Heart left ventricle (tissue), 16 donors: ENCODE measurements at places on chromosomes 5 and 9. TPM values are rescaled to one million over a fixed set of nuclear protein-coding genes. Genes with fewer than 3 reads are reported as not detected.

DNA sequence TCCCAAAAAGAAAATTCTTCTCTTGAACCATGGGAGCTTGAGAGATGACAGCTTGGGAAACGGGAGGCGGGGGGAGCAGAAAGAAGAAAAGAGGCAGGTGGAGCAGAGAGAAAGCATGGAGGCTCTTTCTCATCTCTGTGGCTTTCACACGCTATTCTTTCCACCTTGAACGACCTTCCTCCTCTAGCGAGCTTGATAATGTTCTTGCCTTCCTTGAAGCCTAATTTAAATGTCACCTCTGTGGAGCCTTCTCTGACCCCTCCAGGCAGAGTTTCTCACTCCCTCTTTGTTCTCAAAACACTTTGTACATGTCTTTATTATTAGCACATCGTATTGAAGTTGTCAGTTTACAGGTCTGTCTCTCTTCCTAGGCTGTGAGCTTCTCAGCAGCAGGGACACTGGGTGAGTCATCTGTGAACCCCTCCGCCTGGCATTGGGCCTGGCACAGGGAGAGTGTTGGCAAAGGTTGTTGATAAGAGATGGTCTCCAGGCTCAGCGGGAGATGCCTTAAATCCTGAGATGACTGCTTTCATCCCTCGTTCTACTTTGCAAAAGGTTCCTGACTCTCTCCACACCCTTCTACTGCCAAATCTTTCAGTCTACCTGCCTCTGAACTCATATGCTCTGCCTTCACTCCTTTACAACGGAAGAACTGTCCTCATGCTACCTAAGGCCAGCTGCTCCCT, 14.1 kb upstream of the STRBP start:
- peak; percentile 81 for DNase-seq

DNA sequence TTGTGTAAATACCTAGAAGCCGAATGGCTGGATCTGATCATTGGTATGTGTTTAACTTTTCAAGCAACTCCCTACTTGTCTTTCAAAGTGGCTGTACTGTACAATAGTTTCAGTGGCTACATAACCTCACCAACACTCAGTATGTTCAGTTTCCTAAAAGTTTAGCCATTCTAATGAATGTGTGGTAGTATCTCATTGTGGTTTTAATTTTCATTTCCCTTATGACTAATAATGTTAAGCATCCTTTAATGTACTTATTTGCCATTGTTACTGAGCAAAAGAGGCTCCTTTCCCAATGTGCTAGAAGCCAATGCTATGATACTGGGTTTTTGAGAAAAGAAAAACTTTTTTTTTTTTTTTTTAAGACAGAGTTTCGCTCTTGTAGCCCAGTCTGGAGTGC, 27.8 kb upstream of the ALDOB start:
- no peak for DNase-seq

DNA sequence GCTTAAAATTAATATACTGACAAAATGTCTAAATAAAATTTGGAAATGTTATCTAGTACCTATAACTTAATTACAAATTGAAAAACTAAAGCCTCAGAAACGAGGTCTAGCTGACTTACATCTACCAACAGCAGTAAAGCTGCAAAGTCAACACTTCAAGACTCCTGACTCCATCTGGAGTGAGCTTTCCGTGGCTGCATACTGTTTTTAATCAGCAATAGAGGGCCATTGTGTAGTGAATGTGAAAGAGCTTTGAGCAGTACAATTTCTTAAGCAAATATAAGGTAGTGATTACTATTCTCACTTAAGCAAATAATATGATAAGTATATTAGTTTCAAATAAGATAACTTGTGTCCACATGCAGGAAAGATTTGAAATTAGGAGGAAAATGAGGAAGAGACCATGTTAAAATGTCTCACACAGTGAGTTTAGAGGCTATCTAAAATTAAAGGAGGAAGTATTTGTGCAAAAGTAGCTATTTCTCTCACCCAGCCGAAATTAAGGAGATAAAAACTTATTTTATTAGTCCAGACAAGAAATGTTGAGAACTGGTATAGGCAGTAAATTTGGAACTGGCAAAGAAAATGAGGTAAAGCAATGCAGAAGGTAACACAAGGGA, 6.4 kb downstream of the SPINK6 start:
- no peak for DNase-seq

GRCh38 chr5:172606156-172606785, 34.8 kb upstream of the NEURL1B start:
- DNase-seq: peak; percentile 44

DNA sequence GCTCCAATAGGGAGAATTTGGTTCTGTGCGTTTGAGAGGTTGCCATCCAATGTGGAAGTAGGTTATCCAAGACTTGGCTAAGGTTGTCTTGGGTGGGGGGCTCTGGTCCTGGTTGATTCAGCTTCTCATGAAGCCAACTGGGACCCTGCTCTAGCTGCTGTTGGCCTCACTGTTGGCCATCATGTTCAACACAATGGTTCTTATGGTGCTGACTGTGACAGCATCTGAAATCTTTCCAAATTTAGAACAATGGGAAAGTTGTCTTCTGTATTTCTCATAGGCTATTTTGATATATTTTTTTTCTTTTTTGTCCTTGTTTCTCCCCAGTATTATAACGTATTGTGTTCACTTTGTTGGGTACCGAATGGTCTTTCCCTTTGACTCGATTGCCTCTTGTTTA, 71.9 kb downstream of the GDNF start:
- no peak for DNase-seq

- no peak for DNase-seq
These were observed 180.8 kb downstream of the PAX5 start for GRCh38 chr9:36853233-36853632.

- no peak for DNase-seq
These were observed 39.6 kb upstream of the CSNK1G3 start for GRCh38 chr5:123472150-123472924.

DNA sequence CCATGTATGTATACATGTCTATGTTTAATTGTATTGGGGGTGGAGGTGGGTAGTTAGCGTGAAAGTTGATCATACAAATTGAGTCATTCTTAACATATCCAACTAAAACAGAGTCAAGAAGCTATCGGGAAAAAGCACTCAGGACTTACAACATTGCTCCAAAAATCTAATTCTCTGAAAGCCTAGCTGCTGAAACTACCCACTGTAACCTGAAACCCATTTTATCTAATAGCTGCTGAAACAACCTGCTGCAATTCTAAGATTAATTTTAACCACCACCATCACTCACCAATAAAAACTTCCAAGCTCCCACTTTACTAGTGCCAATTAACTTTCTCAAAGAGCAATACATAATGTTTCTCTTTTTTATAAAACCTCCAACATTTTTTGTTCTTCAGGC, 32.2 kb downstream of the KCNV2 start:
- no peak for DNase-seq

The CLTB gene
- total RNA-seq: 300 TPM

The THG1L gene
- 6.7 TPM for total RNA-seq

- no peak for DNase-seq
These were observed 198.1 kb downstream of the TMEM167A start for GRCh38 chr5:82879089-82879488.

The KIF24 gene
- total RNA-seq: 0.85 TPM

GRCh38 chr9:120996409-120996808, 53.7 kb downstream of the C5 start:
- no peak for DNase-seq

DNA sequence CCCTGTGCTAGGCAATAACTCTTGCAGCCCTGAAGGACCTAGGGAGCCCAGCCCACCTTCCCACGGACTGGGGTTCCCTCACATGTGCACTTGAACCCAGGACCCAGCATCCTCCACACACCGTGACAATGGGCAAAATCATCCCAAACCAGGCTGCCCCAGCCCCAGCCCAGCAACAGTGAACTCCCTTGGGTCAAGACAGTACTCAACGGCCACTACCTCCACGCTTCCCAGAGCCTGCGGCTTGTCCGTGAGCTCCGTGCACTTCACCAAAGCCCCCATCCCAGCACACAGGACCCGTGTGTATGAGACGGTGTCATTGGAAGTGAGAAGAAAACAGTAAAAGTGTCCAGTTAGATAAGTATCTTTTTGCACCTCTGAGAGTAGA, 55.8 kb downstream of the IPPK start:
- no peak for DNase-seq

GRCh38 chr9:116760636-116761035, 73.5 kb downstream of the TRIM32 start:
- no peak for DNase-seq

- DNase-seq: no peak
These were observed 44.6 kb downstream of the MARCHF11 start for GRCh38 chr5:16135003-16135402.

GRCh38 chr9:124794902-124795491, 18.1 kb downstream of the OLFML2A start:
- no peak for DNase-seq

- peak; percentile 75 for DNase-seq
These were observed 70.9 kb upstream of the KLF9 start for GRCh38 chr9:70485273-70485858.

DNA sequence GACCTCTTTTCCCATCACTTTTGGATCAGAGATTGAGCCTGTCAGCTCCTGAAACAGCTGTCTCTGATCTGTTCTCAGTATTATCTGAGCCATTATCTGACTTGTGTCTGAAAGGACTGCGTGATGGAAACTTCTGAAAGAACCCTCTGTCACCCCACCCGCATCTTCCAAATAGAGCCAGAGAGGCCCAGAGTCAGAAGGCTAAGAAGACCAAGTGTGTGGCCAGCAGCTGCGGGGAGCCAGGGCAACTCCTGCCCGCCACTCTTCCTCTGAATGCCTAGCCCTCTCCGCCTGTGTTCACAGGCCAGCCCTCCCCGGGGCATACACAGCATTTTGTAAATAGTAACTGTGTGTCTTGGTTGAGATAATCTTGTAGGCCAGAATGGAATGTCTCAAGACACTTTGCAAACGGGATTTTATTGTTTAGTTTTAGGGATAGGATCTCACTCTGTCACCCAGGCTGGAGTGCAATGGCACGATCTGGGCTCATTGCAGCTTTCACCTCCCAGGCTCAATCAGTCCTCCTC, 92.7 kb downstream of the AOPEP start:
- DNase-seq: no peak

GRCh38 chr9:15909297-15909696, 356.5 kb downstream of the CCDC171 start:
- no peak for DNase-seq

GRCh38 chr9:36023260-36024048, 13.3 kb upstream of the RECK start:
- peak; percentile 68 for DNase-seq

DNA sequence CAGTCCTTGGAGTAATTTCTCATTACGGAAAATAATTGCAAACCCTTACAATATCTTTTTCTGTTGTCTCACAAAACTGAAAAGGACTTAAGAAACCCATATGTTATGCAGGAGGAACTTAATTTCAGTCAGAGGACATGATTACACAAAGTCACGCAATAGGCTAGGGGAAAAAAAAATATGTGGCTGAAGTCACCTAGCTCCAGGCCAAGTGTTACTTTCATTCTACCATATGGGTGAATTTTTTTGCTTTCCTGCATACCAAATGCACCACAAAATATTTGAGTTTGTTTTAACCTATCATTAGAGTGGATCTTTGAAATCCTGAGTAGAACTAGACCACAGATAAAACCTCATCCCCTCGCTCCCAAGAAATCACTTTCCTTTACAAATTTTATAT, 523.5 kb downstream of the CAAP1 start:
- no peak for DNase-seq

- no peak for DNase-seq
These were observed 224.7 kb upstream of the DAP start for GRCh38 chr5:10985721-10986110.

GRCh38 chr5:102531506-102531905, 32.7 kb upstream of the SLCO6A1 start:
- DNase-seq: no peak

- DNase-seq: peak; percentile 80
These were observed 1.4 kb downstream of the LRSAM1 start for GRCh38 chr9:127452691-127453090.

The RNF14 gene
- 103 TPM for total RNA-seq

- DNase-seq: no peak
These were observed 6.4 kb downstream of the OR2V2 start for GRCh38 chr5:181153814-181154213.

The CD274 gene
- 14.3 TPM for total RNA-seq

GRCh38 chr5:169273881-169274280, 27.1 kb downstream of the SLIT3 start:
- DNase-seq: no peak

The NEURL1B gene
- total RNA-seq: 19.0 TPM

GRCh38 chr9:69143291-69143690, 30.8 kb upstream of the TJP2 start:
- peak; percentile 17 for DNase-seq
